ENCODE measurements at places on chromosomes 16 and 17. TPM values are rescaled to one million over a fixed set of nuclear protein-coding genes. Genes with fewer than 3 reads are reported as not detected.

DNA sequence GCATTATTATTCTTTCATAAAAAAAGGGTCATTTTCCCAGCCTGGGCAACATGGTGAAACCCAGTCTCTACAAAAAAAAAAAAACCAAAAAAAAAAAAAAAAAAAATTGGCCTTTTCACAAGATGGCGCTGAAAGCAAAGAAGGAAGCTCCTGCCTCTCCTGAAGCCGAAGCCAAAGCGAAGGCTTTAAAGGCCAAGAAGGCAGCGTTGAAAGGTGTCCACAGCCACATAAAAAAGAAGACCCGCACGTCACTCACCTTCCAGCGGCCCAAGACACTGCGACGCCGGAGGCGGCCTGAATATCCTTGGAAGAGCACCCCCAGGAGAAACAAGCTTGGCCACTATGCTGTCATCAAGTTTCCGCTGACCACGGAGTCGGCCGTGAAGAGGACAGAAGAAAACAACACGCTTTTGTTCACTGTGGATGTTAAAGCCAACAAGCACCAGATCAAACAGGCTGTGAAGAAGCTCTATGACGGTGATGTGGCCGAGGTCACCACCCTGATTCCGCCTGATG lies 4.9 kb upstream of the PGAP6 start:
- no peak for DNase-seq

DNA sequence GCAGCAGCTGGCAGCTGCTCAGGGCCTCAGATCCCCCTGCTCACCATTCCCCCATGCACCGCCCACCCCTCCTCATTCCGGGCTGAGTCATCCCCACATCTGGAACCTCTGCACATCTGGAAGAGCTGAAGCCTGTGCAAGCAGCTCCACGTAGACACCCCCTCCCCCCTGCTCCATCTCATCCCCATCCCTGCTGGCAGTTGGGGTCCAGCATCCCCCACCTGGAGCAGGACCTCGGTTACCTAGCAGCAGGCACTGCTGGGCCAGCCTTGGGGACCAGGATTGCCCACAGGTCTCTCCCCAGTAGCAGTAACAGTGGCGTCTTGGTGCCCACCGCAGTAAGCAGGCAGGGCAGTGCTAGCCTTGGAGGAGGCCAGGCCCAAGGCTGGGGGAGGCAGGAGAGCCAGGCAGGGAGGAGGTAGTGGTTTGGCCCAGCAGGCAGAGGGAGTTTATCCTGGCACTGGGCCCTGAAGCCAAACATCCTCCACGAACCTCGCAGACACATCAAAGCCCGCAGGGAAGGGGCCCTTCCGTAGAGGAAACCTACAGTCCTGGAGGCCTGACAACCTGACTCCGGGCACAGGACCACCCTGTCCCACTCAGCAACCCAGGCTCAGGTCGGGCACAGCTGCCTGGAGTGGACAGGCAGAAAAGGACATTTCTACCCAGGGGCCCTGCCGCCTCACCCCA lies 7.7 kb upstream of the TMEM92 start:
- peak; percentile 90 for DNase-seq

DNA sequence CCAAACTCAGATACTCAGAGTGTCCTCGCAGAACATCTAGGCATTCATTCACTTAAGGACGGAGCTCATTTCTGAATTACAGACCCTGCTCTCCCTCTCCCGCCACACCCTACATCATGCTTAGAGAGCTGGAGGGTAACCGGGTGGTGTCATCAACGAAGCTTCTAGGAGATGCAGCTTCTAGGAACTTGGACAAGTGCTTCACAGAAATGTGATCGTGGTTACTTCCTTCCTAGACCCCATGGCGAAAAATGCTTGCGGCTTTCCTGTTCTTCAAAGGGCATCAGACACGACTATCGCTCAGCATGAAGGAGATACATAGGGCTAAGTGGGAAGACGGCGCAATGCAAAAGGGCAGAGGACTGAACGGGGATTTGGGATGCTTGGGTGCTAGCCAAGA lies 126.8 kb downstream of the ZFHX3 start:
- DNase-seq: no peak

DNA sequence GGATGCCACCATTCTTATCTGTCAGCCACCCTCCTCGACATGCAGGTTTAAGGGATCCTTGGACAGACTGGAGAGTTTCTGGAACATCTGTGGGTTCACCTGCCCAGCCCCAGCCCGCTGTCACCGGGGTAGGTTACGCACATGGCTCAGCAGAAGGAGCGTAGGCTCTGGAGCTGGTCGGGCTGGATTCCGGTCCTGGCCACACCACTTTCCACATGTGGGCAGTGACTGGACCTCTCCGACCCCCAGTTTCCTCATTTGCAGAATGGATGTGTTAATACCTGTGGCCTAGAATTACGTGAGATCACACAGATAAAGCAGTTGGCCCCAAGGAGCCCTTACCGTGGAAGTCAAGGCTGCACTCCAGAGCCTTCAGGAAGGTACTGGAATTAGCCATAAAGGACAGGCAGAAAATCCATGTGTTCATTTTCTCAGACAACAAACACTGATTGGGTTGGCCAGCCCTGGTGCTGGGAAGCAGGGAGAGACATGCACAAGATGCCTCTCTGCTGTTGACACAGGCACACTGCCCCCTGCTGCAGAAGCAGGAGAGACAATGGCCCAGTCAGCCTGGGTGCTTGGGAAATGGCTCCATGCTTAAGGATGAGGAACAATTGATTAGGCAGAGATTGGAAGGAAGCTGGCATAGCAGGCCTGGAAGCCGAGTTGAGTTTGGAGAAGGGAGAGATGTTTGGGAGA lies 58.8 kb downstream of the SF3B3 start:
- DNase-seq: no peak

SSTR5 gene
- polyA plus RNA-seq: not detected

GRCh38 chr17:14298221-14298946 lies 2.5 kb upstream of the HS3ST3B1 start:
- DNase-seq: no peak

GRCh38 chr16:87309620-87310525 lies 7.3 kb downstream of the C16orf95 start:
- DNase-seq: no peak

DNA sequence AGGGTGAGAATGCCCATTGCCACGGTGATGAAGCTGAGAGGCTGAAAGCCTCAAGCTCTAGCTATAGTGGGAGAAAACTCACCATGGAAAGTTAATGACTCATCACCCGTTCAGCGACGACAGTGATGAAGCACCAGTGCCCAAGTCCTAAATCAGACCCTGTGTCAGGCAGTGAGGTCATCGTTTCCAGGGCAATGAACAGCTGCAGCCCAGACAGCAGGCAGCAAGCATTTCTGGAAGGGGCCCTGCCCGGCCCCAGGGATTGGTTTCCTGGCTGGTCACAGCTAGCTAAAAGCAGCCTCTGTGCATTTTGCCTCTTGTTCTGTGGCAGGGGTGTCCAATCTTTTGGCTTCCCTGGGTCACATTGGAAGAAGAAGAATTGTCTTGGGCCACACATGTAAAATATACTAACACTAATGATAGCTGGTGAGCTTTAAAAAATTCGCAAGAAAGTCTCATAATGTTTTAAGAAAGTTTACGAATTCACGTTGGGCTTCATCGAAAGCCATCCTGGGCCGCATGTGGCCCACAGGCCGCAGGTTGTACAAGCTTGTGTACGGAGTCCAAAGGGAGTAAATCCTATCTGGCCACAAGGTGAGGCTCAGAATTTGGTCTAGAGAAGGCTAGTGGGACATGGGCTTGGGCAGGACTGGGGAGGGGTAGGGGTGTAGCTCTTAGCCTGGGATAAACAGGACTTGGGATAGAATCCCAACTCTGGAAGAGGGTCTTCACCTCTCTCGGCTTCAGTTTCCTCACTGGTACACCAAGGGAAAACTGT lies 40.6 kb downstream of the MIS12 start:
- peak; percentile 67 for DNase-seq
